AG08395 (cell line): ENCODE measurements at places on chromosomes 4 and X.

DNA sequence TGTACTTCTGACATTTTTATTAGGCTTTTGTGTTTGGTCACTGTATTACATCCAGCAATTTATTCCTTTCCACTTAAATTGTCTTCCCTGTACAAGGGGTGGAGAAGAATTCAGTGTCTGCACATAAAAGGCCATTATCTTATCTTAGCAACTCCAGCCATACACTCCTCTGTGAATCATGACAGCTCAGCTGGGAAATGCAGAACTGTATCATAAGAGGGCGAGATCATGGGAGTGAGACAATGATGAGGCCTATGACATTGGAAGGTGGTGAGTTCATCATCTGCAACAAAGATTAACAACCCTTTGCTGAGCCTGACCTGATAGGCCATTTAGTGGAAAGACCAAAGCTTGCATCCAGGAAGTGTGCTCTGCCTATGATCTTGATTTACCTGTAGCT is 33.3 kb downstream of the SLIT2 start:
- peak; percentile 23 for DNase-seq

- DNase-seq: no peak
These were observed 1353.4 kb downstream of the FSTL5 start for GRCh38 chr4:160810424-160810823.

DNA sequence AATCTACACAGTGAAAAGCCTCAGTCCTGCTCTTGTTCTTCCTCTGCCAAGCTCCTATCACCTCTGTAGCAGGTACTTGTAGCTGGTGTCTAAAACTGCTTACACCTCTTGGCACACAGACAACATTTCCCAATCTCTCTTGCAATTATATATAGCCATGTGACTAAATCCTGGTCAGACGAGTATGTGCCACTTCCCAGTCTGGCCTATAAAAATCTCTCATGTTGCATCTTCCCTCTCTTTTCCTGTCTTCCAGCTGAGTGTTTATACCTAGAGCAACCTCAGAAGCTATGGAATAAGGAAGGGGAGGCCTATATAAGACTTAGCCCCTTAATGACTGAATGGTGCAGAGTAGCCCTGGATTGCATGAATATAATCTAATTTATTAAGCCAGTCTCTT is 105.8 kb downstream of the RNF150 start:
- DNase-seq: peak; percentile 5

DNA sequence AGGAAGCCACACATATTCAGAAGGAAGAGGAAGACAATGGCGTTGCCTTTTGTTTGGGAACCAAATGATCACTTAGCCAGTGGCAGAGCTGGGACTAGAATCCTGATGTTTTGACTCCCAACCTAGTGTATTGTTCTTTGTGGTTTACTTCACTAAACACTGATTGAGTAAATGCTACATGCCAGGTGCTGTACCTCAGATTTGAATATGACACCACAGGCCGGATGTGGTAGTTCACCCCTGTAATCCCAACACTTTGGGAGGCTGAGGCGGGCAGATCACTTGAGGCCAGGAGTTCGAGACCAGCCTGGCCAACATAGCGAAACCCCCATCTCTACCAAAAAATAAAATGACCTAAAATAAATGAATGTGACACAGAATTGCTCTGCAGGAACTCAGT is 8.4 kb downstream of the NDUFA1 start:
- DNase-seq: no peak

DNA sequence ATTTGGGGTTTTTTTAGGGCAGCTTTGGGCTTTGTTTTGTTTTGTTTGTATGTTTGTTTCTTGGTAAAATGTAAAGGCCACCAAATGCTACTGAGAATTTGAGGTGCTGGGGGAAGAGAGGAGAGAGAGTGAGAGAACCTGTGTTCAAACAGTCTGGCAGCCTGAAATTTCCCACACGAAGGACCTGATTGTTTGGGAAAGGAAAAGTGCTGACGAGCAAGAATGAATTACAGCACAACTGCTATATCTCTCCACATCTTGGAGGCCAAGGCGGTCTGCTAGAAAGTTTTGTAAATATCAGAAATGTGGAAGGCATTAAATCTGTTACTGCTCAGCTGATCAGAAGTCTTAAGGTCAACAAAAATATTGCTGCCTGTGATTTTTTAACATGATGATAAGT is 170.5 kb downstream of the PALLD start:
- DNase-seq: no peak

DNA sequence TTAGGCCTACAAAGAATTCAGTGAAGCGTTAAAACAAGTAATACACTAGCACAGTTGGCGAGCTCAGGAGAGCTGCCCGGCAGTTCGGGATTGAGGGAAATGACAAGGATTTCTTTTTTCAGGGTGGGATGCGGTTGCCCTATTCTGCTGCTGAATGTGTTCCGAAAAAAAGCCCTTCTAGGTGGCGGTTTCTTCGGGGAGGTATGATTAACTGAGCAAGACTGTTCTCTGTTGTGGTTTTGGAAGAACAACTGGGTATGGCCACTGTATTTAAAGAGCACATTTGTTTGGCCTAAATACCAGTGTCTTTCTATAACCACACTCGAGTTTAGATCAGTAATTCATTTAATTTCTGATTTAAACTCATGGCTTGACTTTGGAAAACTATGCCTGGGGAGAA is 459.7 kb upstream of the FAT1 start:
- DNase-seq: no peak

DNA sequence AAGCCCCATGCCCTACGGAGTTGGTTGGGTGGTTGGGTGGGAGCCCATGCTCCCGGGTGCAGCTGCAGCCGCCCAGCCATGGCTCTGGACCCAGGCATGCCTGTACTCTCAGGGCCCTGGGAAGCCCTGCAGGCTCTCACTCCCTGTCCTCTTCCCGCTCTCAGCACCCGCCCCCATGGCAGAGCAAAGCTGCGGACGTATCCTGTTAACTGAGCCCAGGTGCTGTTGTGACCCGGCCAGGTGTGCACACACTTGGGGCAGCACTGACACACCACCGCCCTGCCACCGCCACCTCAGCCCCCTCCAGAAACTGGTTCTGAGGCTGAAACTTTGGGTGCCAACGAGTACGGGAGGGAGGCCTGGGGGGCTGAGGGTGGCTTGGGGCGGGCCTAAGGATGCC is 40.3 kb downstream of the PPM1K start:
- no peak for DNase-seq

GRCh38 chr4:126441173-126442035 is 1126.6 kb downstream of the FAT4 start:
- DNase-seq: no peak

DNA sequence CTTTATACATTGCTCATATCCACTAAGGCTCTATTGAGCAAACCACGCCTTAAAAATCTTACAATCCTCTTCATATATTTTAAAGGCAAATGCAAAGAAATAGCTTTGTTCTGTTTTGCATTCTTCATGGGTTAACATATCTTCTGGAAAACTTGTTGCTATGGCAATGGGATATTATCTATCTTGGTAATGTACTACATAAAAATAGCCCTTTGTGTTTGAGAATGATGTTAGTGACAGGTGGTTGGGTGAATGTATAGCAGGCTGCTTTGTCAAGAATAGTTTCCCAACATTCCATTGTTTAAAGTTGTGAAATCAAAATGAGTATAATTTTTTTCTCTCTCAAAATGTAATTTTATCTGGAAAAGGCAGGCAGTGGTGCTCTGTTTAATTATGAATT is 16.8 kb downstream of the REPS2 start:
- DNase-seq: no peak

- no peak for DNase-seq
These were observed 39.2 kb downstream of the MAP7D3 start for GRCh38 chrX:136211766-136212556.
